ENCODE measurements at places on chromosomes 7 and 10.
A peak's percentile ranks its signal among the peaks of the same experiment; 100 is the strongest.

GRCh38 chr10:9091530-9092093 lies 1037.1 kb downstream of the GATA3 start:
- no peak for DNase-seq

DNA sequence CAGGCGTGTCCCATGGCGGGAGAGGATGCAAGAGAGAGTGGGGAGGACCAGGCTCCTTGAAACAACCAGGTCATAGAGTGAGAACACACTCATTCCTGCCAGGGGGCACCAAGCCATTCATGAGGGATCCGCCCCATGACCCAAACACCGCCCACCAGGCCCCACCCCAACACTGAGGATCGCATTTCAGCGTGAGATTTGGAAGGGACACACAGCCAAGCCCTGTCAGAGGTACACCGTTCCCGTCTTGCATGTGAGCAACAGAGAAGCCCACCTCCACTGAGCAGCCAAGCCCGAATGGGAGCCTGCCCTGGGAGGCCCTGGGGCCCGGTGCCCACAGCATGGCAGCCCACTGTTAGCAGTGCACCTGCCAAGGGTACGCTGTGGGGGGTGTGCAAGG lies 7.9 kb upstream of the ARPC1B start:
- DNase-seq: no peak

- DNase-seq: no peak
These were observed 270.1 kb upstream of the FZD1 start for GRCh38 chr7:90994121-90994520.

GRCh38 chr10:110744782-110745181 lies 100.6 kb downstream of the RBM20 start:
- DNase-seq: no peak

- DNase-seq: no peak
These were observed 8.6 kb downstream of the MCMBP start for GRCh38 chr10:119863951-119864565.

DNA sequence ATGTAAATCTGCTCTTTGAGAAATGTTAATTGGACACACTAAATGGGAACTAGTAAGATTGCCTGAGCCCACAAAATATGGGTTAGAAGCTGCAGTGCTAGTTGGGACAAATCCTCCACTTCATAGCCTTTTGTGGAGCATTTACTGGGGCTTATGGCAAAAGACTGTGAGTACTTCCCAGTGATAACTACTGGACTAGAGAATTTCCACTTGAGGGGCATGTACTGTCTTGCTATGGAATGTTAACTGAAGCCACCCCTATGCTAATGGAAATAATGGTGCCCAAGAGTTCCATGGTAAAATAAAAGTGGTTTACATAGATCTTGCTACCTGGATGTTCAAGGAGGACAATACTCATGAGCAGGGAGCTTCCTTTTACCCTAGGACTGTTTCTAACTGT lies 29.3 kb downstream of the AVL9 start:
- no peak for DNase-seq

- no peak for DNase-seq
These were observed 58.5 kb downstream of the OGDH start for GRCh38 chr7:44664780-44665461.

GRCh38 chr7:94087664-94088352 lies 83.7 kb upstream of the BET1 start:
- DNase-seq: peak; percentile 78

- DNase-seq: no peak
These were observed 341.0 kb downstream of the GALNT17 start for GRCh38 chr7:71472962-71473361.

- DNase-seq: no peak
These were observed 97.7 kb upstream of the EFCAB10 start for GRCh38 chr7:105678811-105679495.

DNA sequence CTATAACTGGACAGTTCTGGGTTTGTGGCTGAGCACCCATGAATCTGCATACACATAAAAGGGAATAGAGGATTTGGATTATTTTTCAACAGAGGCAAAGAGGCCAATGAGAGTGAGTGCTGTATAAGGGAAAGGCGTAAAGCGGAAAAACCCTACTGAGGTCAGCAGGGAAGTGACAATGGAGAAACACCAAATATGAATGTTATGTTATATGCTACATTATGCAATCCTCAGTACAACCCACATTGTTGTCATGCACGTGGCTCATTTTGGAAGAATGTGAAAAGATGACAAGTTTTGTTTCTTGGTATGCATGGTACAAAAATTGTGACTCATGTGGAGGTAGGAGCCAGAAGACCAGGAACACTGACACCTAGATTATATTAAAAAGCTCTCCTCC lies 113.6 kb upstream of the AMPH start:
- no peak for DNase-seq

- DNase-seq: no peak
These were observed 88.4 kb downstream of the DNAJB6 start for GRCh38 chr7:157425137-157425731.

DNA sequence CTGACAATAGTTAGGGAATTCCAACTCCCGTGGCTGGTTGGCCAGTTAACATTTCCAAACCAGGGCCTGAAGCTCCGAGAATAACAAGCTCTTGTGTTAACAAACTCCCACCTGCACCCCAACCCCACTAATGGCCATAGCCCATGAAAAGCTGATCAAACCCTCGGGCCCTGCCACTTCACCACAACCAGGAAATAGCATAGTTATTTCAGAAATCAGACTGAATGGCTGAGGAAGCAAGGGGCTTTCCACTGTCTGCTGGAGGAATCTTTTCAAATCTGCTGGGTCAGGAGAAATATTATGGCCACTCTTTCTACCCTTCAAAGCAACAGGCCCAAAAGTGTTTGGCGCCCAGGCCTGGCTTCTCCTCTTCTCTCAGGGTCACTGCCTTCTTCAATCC lies 145.6 kb downstream of the GLCCI1 start:
- no peak for DNase-seq

DNA sequence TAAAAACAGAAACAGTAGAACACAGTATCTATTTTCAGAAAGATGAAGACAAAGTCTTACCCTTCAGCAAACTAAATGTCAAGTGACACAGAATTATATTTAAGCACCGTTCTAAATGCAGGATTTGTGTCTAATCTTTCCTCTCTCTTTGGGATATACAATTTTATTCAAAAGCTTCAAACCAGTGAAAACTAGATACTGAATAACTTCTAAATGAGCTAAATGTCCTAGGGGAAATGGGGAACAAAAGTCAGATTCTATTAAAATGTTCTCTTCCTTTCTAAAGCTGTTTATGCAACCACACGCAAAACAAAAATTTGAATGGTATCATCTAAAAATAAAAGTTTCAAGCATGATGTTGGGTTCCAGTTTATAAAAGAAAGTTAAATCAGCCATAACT lies 136.4 kb upstream of the AOAH start:
- no peak for DNase-seq

DNA sequence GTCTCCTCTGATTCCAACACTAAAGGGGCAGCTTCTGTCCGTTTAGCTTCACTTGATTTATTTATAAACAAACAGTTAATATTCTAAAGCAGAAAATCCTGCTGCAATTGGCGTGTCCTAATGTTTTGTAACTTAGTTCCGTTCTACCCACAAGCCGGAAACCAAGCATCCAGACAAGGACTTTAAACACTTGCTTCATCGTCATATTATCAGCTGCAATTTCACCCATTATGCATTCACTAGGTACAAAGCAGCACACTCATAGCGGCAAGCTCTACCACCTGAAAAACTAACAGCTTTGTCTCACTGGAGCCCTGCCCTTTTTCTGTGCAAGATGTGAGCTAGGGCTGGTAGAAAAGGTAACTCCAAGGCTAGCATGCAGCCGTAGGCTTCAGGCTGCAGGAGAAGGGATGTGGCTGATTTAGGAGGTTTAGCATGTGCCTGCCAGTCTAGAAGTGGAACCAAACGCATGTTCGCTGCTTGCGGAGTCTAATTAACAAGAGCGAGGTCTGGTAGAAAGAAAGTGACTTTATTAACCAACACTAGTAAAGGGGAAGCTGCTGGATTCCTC lies 43.7 kb upstream of the BPGM start:
- DNase-seq: no peak

DNA sequence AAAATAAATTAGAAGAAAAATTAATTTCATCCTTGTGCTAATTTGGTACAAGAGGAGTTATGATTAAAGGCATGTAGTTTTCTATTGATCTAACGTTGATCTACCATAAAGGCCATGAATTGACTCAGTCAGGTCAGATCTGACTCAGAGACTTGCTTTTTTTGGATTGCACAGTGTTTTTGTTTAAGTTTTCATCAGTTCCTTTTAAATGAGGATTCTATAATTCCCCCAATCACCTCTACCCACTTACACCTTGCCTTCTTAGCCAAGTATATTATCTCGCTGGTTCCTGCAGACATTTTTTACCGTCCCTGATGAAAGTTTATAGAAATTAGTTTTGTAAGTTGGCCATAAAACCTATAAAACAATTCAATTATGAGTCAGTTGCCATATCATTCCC lies 132.4 kb upstream of the PALS2 start:
- DNase-seq: no peak

- DNase-seq: no peak
These were observed 15.6 kb downstream of the MDFIC start for GRCh38 chr7:114937446-114937845.

DNA sequence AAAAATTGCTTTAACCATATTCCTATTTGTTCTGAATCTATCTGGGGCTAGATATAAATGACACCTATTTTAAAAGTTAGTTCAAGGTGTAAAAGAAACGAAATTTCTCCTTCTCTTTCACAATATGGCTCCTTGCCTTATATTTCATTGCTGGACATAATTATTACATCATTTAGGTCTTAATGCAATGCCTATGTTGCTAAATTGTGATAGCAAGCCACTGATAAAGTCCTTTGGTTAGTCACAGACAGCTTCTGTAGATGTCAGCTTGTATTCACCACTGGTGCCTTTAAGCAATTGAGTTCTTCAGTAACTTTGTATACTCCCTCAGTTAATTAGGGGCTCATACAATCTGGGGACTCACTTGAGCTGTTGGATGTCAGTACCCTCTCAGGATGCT lies 1236.6 kb downstream of the GATA3 start:
- DNase-seq: no peak

GRCh38 chr10:129937351-129937751 lies 26.7 kb downstream of the EBF3 start:
- no peak for DNase-seq

GRCh38 chr10:117264782-117265181 lies 23.9 kb downstream of the SLC18A2 start:
- DNase-seq: no peak

- no peak for DNase-seq
These were observed 812 bp upstream of the IDE start for GRCh38 chr10:92574548-92575261.

- no peak for DNase-seq
These were observed 48.6 kb downstream of the MALSU1 start for GRCh38 chr7:23347682-23348180.

DNA sequence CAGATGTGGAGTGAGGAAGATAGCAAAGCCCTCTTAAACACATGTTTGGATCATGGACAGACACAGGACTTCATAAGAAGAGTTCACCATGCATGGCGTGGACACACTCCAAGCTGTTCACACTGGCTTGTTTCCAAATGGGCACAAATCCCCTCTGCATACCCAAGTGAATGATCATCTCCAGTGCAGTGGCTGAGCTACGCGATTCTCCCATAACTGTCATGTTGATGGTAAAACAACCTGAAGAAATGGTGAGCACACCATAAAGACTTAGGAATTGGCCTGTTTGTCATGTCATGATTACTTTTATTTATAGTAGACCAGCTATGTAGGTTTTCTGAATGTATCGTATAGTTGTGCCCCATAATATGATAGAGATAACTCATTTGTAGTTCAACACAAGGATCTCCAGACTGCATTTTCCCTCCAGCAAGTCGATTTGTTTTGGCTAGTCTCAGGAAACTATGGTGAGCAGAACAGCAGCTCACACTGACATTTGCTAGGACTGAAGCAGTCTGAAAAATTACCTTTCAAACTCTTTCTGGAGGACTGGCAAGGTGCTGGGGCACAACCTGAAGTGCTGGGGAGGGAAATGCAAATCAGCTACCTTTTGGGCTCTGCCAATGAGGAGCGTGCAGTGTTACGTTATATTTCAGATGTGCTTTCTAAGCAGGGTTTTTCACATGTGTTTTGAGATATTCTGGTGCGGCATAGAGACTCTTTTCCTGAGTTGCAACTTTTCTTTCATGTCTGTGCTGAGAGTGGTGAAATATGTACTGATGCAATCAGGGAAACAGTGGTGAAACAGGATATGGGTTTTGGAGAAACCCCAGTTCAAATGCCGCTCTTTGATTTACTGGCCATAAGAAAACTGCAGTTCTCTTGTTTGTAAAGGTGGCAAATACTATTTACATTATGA lies 629.6 kb upstream of the DPP6 start:
- DNase-seq: no peak

- peak; percentile 88 for DNase-seq
These were observed 14.4 kb downstream of the MXI1 start for GRCh38 chr10:110221721-110222261.

GRCh38 chr7:141710301-141710700 lies 2.1 kb downstream of the WEE2 start:
- peak; percentile 34 for DNase-seq

- no peak for DNase-seq
These were observed 22.3 kb downstream of the ADAMTS14 start for GRCh38 chr10:70694418-70695141.

GRCh38 chr7:20310963-20311742 lies 19.5 kb upstream of the ITGB8 start:
- DNase-seq: no peak

- no peak for DNase-seq
These were observed 692 bp downstream of the NEURL1 start for GRCh38 chr10:103493916-103494877.

GRCh38 chr10:104811166-104811565 lies 170.1 kb downstream of the SORCS3 start:
- no peak for DNase-seq

- DNase-seq: no peak
These were observed 43.1 kb downstream of the MAGI2 start for GRCh38 chr7:79410345-79410744.

DNA sequence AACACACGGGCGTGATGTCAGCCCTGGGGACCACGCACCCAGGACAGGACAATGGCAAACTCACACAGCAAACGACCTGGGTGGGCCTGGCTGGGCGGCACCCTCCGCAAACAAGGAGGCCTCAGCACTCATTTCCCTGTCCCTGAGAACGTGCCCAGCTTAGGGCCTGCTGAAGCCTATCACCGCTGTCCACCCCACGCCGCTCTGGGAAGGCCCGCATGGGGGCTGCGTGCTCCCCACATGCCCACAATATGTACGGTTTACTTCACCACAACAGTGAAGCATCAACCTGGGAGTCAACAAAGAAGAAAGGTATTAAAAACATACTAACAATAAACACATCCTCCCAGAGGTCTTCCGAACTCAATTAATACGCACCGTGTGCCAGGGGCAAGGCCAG lies 12.2 kb downstream of the MAD1L1 start:
- no peak for DNase-seq

GRCh38 chr7:2633538-2634266 lies 1.9 kb downstream of the TTYH3 start:
- peak; percentile 33 for DNase-seq

GRCh38 chr10:19245889-19246752 lies 197.5 kb downstream of the MALRD1 start:
- DNase-seq: no peak

DNA sequence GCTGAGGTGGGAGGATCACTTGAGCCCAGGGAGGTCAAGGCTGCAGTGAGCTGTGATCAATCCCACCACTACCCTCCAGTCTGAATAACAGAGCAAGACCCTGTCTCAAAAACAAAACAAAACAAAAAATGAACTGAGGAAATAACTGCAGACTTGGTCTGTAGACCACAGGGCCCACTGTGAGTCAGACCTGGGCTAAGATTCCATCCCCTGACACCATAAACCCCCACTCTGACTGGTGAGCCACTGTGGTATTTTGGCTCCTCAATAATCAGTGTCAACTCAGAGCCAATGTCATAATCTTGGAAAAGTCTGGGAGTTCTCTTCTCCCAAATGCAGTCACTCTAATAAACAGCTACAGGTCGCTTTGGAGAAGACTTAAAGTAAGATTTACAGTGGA lies 24.0 kb upstream of the ERCC6 start:
- DNase-seq: no peak

All from CD8-positive, alpha-beta T cell (primary cell).